ENCODE measurements at places on chromosomes 11 and 22. TPM values are rescaled to one million over a fixed set of nuclear protein-coding genes. Genes with fewer than 3 reads are reported as not detected.

CASP5 gene
- not detected for total RNA-seq

ALX4 gene
- total RNA-seq = not detected

SCUBE2 gene
- 0.73 TPM for total RNA-seq

UPK2 gene
- total RNA-seq = not detected

GRCh38 chr11:131411636-131412035, 41.2 kb downstream of the NTM start:
- no peak for DNase-seq

GRCh38 chr22:35972559-35972958, 56.1 kb downstream of the RBFOX2 start:
- no peak for DNase-seq

DNA sequence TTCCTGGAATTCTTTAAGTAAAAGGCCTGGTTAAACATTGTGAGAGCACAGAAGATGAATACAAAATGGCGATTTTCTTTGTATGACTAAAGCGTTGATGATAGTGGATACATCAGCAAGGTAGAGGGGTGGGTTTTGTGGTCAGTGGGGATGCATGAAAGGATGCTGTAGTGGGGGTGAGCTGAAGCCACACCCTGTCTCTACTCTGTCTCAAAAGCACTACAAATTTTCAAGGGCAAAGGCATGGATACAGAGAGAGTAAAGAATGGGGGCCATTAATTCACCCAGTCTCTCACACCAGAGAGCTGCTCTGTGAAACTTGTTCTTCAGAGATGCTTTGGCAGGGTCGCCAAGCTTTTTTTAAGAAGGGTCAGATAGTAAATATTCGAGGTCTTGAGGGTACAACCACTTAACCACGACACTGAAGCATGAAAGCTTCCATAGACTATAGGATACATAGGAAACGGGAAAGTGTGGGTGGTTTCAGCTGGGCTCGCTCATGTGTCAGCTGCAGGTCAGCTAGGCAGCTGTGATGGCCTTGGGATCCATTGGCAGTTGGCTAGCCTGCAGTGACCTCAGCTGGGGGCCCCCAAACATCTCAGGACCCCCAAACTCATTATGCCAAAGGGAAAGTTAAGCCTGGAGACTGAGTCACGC, 8.3 kb downstream of the TMEM138 start:
- no peak for DNase-seq

- DNase-seq = no peak
Measured at GRCh38 chr11:115561116-115561515, 56.9 kb upstream of the CADM1 start.

Measured in pulmonary artery endothelial cell (primary cell).